Small intestine (tissue), 16 donors: ENCODE measurements at places on chromosomes 3 and 15. TPM values are rescaled to one million over a fixed set of nuclear protein-coding genes. Genes with fewer than 3 reads are reported as not detected.
A peak's percentile ranks its signal among the peaks of the same experiment; 100 is the strongest.

GRCh38 chr15:61598655-61599054 is 369.6 kb upstream of the RORA start:
- no peak for DNase-seq

DNA sequence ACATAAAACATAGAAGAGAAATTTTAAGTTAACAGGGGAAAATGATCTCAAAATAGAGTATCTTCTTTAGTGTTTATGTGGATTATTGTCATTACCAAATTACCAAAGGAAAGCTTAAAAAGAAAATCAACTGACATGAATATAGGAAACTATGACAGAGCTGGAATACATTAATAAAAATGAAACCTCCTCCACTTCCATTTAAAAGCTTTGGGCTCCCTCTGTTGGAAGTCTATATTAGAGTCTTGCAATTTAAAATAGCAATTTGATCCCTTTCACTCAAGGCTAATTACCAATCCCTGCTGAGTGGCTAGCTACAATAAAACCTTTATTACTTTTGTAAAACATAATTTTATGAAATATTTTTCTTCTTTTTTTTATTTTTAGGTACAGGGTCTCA is 61.4 kb upstream of the IMPG2 start:
- peak; percentile 61 for DNase-seq

GRCh38 chr3:45870099-45870498 is 16.2 kb upstream of the CCR9 start:
- no peak for DNase-seq

The LMAN1L gene
- not detected for polyA plus RNA-seq

The GRK7 gene
- not detected for polyA plus RNA-seq
